ENCODE measurements at places on chromosomes 2 and 18.

- H3K36me3 ChIP-seq, result no peaks in the 10 kb centered on the region
- no peak for DNase-seq
Measured at GRCh38 chr18:49025426-49025766, 74.6 kb upstream of the SMAD7 start.

DNA sequence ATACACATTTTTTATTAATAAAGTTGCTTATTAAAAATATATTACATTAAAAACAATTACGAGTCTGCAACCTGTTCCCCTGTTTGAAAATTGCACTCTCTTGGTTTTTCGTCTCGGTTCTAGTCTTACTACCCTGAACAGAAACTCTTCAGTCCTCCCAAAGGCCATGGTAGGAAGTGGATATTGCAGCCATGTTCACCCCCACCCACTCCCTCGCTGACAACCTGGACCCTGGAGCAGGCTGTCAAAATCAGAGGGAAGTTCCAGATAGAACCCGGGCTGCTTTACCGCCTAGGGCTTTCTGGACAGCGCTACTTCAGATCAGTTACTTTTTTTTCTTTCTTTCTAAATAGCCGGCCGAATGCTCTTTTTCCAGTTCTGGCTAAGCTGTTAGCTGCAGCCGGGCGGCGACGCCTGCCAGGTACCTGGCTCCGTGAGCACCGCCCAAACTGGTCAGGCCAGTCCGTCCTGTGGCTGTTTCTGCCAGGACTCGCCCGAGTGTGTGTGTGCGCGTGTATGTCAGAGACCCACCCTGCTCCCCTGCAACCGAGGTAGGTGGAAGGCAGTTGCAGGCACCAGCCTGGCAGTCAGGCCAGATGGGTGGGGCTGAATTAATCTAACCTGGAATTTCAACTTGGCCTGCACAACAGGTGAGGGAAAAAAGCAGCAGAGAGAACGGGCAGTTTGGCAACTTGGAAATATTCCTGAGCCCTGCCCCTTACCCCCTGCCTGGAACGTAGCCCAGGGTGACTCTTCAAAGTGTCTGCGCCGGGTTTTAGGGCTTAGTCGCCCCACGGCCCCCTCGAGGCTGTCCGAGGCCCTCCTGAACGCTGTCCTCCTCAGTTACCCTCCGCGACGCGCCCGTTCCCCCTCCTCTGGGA lies 1.1 kb upstream of the TET3 start:
- no peaks in the 10 kb centered on the region for H3K36me3 ChIP-seq
- peak overlapping the region; percentile 66 for H3K4me3 ChIP-seq
- H3K27ac ChIP-seq, result no peak overlapping the region
- DNase-seq, result no peak

- no peak overlapping the region for H3K27ac ChIP-seq
- H3K27me3 ChIP-seq, result no peaks in the 10 kb centered on the region
- no peaks in the 10 kb centered on the region for H3K4me1 ChIP-seq
- no peaks in the 10 kb centered on the region for H3K36me3 ChIP-seq
- DNase-seq, result peak; percentile 2
Measured at GRCh38 chr2:212892193-212892592, 259.2 kb downstream of the IKZF2 start.

- no peak for DNase-seq
- H3K27ac ChIP-seq, result no peak overlapping the region
- no peaks in the 10 kb centered on the region for H3K27me3 ChIP-seq
Measured at GRCh38 chr2:6103949-6104348, 411.8 kb downstream of the SOX11 start.

GRCh38 chr2:24315669-24316068 lies 44.7 kb downstream of the ITSN2 start:
- H3K36me3 ChIP-seq, result no peaks in the 10 kb centered on the region
- H3K27me3 ChIP-seq, result no peaks in the 10 kb centered on the region

- no peak overlapping the region for H3K27ac ChIP-seq
- no peaks in the 10 kb centered on the region for H3K36me3 ChIP-seq
- H3K27me3 ChIP-seq, result no peaks in the 10 kb centered on the region
- no peak for DNase-seq
Measured at GRCh38 chr18:32422201-32422600, 48.5 kb downstream of the GAREM1 start.

- no peaks in the 10 kb centered on the region for H3K4me1 ChIP-seq
- no peaks in the 10 kb centered on the region for H3K36me3 ChIP-seq
- no peak overlapping the region for H3K4me3 ChIP-seq
Measured at GRCh38 chr2:224278531-224278930, 123.4 kb downstream of the FAM124B start.

- H3K4me3 ChIP-seq, result no peak overlapping the region
- H3K36me3 ChIP-seq, result no peaks in the 10 kb centered on the region
- no peaks in the 10 kb centered on the region for H3K4me1 ChIP-seq
- H3K27me3 ChIP-seq, result no peaks in the 10 kb centered on the region
- H3K27ac ChIP-seq, result no peak overlapping the region
Measured at GRCh38 chr2:183946193-183946592, 652.1 kb upstream of the ZNF804A start.

GRCh38 chr18:55120896-55121295 lies 161.6 kb upstream of the CCDC68 start:
- no peak overlapping the region for H3K4me3 ChIP-seq
- no peak overlapping the region for H3K27ac ChIP-seq
- no peaks in the 10 kb centered on the region for H3K27me3 ChIP-seq
- no peaks in the 10 kb centered on the region for H3K36me3 ChIP-seq
- no peak for DNase-seq

- H3K36me3 ChIP-seq, result no peaks in the 10 kb centered on the region
- DNase-seq, result no peak
- H3K27ac ChIP-seq, result no peak overlapping the region
- H3K27me3 ChIP-seq, result no peaks in the 10 kb centered on the region
Measured at GRCh38 chr18:36672437-36673344, 156.1 kb downstream of the TPGS2 start.

GRCh38 chr2:227205701-227206100 lies 41.3 kb downstream of the COL4A3 start:
- peaks cover 6% of the 10 kb centered on the region for H3K27me3 ChIP-seq
- H3K36me3 ChIP-seq, result no peaks in the 10 kb centered on the region

- DNase-seq, result no peak
- no peaks in the 10 kb centered on the region for H3K27me3 ChIP-seq
- no peaks in the 10 kb centered on the region for H3K4me1 ChIP-seq
- no peak overlapping the region for H3K27ac ChIP-seq
Measured at GRCh38 chr2:112841295-112842044, 4.9 kb upstream of the IL1B start.

DNA sequence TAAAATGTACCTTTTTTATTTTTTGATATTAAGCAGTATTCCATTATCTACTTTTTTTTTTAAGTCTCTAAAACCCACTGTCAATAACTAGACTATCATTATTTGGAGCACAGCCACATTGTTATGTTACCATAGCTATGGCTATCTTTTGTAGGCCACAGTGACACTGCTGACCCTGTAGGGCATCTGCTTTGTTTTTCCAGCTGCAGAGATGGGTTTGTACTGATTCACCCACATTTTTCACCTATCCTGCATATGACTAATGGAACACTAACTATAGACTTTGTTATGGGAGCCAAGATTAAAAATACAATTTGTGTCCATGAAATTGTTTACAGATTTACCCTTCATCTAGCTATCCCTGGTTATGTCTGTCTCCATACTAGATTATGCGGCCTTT lies 21.6 kb upstream of the OTX1 start:
- no peaks in the 10 kb centered on the region for H3K4me1 ChIP-seq
- H3K27ac ChIP-seq, result no peak overlapping the region
- H3K4me3 ChIP-seq, result no peak overlapping the region
- no peak for DNase-seq
- no peaks in the 10 kb centered on the region for H3K36me3 ChIP-seq
- no peaks in the 10 kb centered on the region for H3K27me3 ChIP-seq

DNA sequence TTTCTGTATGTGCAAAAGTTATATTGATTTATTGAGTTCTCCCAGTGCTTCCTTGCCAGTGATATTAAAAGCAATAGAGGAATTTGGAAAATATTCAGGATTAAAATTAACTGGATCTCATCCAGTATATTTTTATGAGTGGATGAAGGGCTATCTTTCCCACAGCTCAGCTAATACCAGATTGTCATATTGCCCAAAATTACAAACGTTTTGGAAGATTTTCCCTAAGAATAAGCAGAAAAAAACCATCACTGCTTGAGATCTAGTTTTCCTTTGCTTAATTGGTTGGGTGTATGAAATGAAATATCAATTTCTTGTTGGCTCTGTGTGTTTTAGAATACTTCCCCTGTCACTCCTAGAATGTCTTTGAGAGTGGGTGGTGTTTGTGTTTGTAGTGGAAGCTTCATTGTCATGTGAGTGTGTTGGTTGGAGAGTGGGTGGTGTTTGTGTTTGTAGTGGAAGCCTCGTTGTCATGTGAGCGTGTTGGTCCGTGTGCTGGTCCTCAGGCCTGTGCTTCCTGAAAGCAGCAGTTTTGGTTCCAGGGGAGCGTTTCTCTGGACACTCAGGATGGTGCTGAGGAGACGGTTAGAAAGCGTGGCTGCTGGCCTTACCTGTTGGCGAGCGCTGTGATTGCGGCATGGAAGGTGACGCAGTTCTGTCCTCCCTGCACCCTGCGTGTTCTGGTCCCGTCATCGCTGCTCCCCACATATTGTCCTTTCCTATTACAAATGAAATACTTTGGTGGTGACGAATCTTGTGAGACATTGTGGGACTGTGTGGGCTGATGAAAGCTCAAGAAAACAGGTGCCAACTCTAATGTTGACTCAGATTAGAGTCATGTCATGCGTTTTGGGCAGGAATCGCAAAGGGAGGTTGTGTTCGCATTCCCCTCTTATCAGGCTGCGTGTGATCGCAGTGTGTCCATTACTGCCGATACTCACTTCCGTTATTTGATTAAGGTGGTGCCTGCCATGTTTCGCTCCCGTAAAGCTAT lies 12.4 kb downstream of the ASB1 start:
- no peak for DNase-seq
- no peak overlapping the region for H3K4me3 ChIP-seq
- no peaks in the 10 kb centered on the region for H3K27me3 ChIP-seq
- no peak overlapping the region for H3K27ac ChIP-seq

- H3K27me3 ChIP-seq, result peaks cover 10% of the 10 kb centered on the region
- H3K27ac ChIP-seq, result no peak overlapping the region
- DNase-seq, result no peak
- no peaks in the 10 kb centered on the region for H3K36me3 ChIP-seq
Measured at GRCh38 chr18:63315876-63316275, 3.7 kb downstream of the BCL2 start.

- H3K36me3 ChIP-seq, result no peaks in the 10 kb centered on the region
- DNase-seq, result no peak
- no peaks in the 10 kb centered on the region for H3K27me3 ChIP-seq
Measured at GRCh38 chr18:72372076-72372475, 172.1 kb downstream of the CBLN2 start.

- no peaks in the 10 kb centered on the region for H3K27me3 ChIP-seq
- no peak overlapping the region for H3K4me3 ChIP-seq
Measured at GRCh38 chr2:176967911-176968450, 244.6 kb upstream of the HNRNPA3 start.

DNA sequence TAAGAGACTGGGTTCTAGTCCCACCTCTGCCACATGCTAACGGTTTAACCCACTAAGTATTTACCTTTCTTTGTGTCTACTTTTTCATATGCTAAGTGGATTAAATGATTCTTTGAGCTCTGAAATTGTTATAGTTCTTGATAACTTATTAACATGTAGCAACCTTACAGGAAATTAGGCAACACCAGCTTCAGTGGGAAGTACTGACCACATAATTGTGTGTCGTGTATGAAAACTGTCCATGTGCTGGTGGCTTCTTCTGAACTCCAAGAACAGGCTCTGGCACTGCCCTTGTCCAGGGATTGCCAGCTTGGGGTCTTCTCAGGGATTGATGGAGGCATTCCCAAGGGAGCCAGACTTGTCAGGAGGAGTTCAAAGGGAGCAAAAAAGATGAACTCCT lies 427.7 kb downstream of the TGIF1 start:
- no peak overlapping the region for H3K27ac ChIP-seq
- H3K4me1 ChIP-seq, result no peaks in the 10 kb centered on the region
- H3K4me3 ChIP-seq, result no peak overlapping the region
- no peaks in the 10 kb centered on the region for H3K27me3 ChIP-seq
- no peak for DNase-seq

GRCh38 chr18:8056723-8057122 lies 489.6 kb downstream of the PTPRM start:
- no peaks in the 10 kb centered on the region for H3K27me3 ChIP-seq
- H3K4me1 ChIP-seq, result peaks cover 1% of the 10 kb centered on the region
- DNase-seq, result no peak

GRCh38 chr2:47187069-47187468 lies 32.0 kb upstream of the STPG4 start:
- H3K4me1 ChIP-seq, result peaks cover 4% of the 10 kb centered on the region
- H3K27ac ChIP-seq, result no peak overlapping the region
- H3K36me3 ChIP-seq, result no peaks in the 10 kb centered on the region
- no peaks in the 10 kb centered on the region for H3K27me3 ChIP-seq
- no peak for DNase-seq
- no peak overlapping the region for H3K4me3 ChIP-seq

- no peak overlapping the region for H3K27ac ChIP-seq
- no peaks in the 10 kb centered on the region for H3K36me3 ChIP-seq
- H3K27me3 ChIP-seq, result no peaks in the 10 kb centered on the region
- H3K4me3 ChIP-seq, result no peak overlapping the region
- DNase-seq, result no peak
Measured at GRCh38 chr2:54858021-54858681, 134.7 kb downstream of the EML6 start.

- H3K27me3 ChIP-seq, result no peaks in the 10 kb centered on the region
- no peaks in the 10 kb centered on the region for H3K36me3 ChIP-seq
- no peak overlapping the region for H3K27ac ChIP-seq
- H3K4me3 ChIP-seq, result no peak overlapping the region
- H3K4me1 ChIP-seq, result no peaks in the 10 kb centered on the region
Measured at GRCh38 chr2:222883420-222883819, 22.6 kb downstream of the ACSL3 start.

DNA sequence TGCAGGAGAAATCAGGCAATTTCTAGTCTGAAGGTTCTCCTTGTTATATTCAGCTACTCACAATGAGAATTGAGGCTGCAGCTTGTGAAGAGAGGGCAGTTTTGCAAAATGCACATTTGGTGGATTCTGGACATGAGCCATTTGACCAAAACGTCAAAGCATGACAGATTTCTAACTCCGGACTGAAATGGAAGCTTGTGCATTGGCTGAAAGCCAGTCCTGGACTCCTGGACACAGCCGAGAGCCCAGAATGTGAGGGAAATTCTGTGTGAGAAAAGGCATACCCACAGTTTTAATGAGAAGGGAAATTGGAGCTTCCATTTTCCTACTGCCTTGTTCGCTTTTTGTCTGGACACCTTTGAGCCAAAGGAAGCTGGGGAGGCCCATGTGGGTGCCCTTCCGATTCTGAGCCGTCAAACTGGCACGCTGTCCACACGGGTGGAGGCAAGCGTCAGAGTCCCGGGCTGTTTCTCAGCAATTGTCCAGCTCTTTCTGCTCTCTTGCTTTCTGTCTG lies 23.7 kb upstream of the ROCK2 start:
- no peaks in the 10 kb centered on the region for H3K36me3 ChIP-seq
- DNase-seq, result no peak
- H3K27ac ChIP-seq, result no peak overlapping the region
- H3K27me3 ChIP-seq, result no peaks in the 10 kb centered on the region
- H3K4me1 ChIP-seq, result no peaks in the 10 kb centered on the region
- no peak overlapping the region for H3K4me3 ChIP-seq

GRCh38 chr18:76368976-76369375 lies 126.1 kb downstream of the ZNF516 start:
- no peaks in the 10 kb centered on the region for H3K4me1 ChIP-seq
- no peaks in the 10 kb centered on the region for H3K36me3 ChIP-seq
- no peak overlapping the region for H3K4me3 ChIP-seq
- DNase-seq, result no peak

Data from iPS DF 6.9 (cell line).